ENCODE measurements at places on chromosomes 6 and 20. TPM values are rescaled to one million over a fixed set of nuclear protein-coding genes. Genes with fewer than 3 reads are reported as not detected.

The LY6G6C gene
- total RNA-seq, result 0.25 TPM

The PSMB1 gene
- 186 TPM for total RNA-seq

The ARMH2 gene
- 1.4 TPM for total RNA-seq

The GJA10 gene
- total RNA-seq, result not detected

The POU5F1 gene
- not detected for total RNA-seq

The CNBD2 gene
- total RNA-seq, result 4.0 TPM

The HTR1B gene
- total RNA-seq, result not detected

The MUCL3 gene
- not detected for total RNA-seq

The GRIK2 gene
- not detected for total RNA-seq

The VWA7 gene
- total RNA-seq, result 4.9 TPM

The MAP3K5 gene
- 24.0 TPM for total RNA-seq

The PFDN4 gene
- total RNA-seq, result 30.4 TPM

The SLC22A7 gene
- not detected for total RNA-seq

The MYLK4 gene
- 0.36 TPM for total RNA-seq

The XKR7 gene
- 0.05 TPM for total RNA-seq

The ALDH8A1 gene
- 2.7 TPM for total RNA-seq

The SIRPB1 gene
- 2.0 TPM for total RNA-seq

The NHLRC1 gene
- 0.18 TPM for total RNA-seq

The LAMA4 gene
- not detected for total RNA-seq

The COL19A1 gene
- total RNA-seq, result 0.14 TPM

The ATP6V1G2 gene
- 1.7 TPM for total RNA-seq

The HEBP2 gene
- total RNA-seq, result 27.2 TPM

The PPIL1 gene
- total RNA-seq, result 41.1 TPM

The PI16 gene
- 0.16 TPM for total RNA-seq

The C6orf141 gene
- total RNA-seq, result 0.55 TPM

The SLC26A8 gene
- total RNA-seq, result not detected

The GATA5 gene
- not detected for total RNA-seq

The SYCP2L gene
- 0.36 TPM for total RNA-seq

The RAD21L1 gene
- not detected for total RNA-seq

The GDAP1L1 gene
- total RNA-seq, result not detected

The MAP7 gene
- total RNA-seq, result 0.75 TPM

The CCHCR1 gene
- 37.1 TPM for total RNA-seq

The RBCK1 gene
- total RNA-seq, result 118 TPM

The GNAS-AS1 gene
- total RNA-seq, result 1.4 TPM

The TMEM170B gene
- total RNA-seq, result 0.23 TPM

The BTN3A1 gene
- 75.7 TPM for total RNA-seq

The GINM1 gene
- 15.1 TPM for total RNA-seq

The BPI gene
- total RNA-seq, result not detected

The COL12A1 gene
- not detected for total RNA-seq

The ANKS1A gene
- 6.8 TPM for total RNA-seq

The VNN1 gene
- total RNA-seq, result not detected

The TTLL9 gene
- not detected for total RNA-seq

The HLA-DRB1 gene
- total RNA-seq, result 74.8 TPM

The GSTA3 gene
- not detected for total RNA-seq

The PKIB gene
- 0.36 TPM for total RNA-seq

The GNRH2 gene
- total RNA-seq, result 1.7 TPM

The CHD6 gene
- total RNA-seq, result 34.9 TPM

The SLC17A1 gene
- not detected for total RNA-seq

The TNF gene
- total RNA-seq, result 45.8 TPM
